ENCODE measurements at places on chromosomes 16 and 17.

DNA sequence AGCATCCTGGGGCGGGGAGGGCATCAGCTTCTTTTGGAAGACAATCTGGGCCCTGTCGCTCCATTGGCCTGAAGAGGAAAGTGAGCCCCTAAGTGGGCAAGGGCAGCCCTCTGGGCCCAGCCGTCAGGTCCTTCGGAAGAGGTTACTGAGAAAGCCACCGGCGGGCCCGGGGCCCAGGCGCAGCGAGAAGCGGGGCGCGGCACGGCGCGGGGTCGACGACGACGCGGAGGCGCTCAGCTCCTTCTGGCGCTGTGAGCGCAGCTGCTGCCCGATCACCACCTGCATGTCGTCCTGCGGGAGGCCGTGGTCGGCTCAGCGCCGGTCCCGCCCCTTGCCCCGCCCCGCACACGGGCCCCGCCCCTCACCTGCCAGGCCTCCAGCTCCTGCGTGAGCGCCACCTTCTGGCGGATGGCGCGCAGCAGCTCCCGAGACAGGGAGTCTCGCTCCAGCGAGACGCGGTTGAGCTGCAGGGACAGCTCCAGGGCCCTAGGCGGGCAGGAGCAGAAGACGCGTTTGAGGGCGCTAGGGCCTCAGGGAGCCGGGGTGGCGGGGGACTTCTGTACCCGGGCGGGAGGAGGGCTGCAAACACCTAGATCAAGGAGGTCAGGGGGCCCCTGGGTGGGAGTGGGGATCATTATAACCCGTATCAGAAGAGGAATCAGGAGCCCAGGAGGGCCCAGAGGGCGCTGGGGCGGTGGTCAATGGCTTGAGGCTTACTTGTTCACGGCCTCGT lies 4.3 kb downstream of the THOC6 start:
- DNase-seq, result no peak

DNA sequence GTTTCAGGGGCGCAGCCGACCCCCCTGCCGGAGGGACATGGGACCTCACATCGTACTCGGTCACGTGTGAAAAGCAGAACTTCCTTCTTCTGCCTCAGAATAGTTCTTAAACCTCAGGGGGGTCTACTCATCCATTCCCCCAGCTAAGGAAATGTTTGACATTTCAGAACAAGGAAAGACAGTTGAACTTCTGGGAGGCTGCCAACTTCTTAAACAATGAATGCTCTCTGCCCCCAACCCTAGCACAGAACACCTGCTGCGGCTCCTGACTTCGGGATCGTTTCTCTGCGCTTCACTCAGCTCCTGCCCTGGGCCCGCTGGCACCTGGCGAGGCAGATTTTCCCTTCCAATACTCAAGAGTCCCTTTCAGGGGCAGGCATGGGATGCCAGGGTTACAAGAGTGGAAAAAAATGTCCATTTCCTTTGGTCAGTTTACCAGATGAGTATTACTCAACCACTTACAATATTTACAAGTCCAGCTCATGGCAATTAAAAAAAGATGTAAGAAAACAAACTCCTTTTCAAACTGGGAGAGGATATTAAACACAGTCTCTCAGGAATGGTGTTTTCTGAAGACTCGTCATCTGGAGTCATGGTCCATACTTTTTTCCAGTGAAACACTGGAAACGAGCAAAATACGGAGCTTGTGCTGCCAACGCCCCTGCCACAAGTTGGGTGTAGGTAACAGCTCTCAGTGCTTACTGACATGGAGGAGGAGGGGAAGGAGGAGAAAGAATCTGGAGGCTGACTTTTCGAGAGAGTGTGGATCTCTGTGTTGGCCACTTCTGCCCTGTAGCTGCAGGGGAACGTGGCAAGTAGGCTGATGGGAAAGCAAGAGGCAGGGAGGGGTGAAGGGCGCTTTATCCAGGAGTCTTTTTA lies 235.7 kb downstream of the NTN1 start:
- no peak for DNase-seq

- DNase-seq, result no peak
Measured at GRCh38 chr17:78117027-78117981, 11.3 kb downstream of the TMC6 start.

DNA sequence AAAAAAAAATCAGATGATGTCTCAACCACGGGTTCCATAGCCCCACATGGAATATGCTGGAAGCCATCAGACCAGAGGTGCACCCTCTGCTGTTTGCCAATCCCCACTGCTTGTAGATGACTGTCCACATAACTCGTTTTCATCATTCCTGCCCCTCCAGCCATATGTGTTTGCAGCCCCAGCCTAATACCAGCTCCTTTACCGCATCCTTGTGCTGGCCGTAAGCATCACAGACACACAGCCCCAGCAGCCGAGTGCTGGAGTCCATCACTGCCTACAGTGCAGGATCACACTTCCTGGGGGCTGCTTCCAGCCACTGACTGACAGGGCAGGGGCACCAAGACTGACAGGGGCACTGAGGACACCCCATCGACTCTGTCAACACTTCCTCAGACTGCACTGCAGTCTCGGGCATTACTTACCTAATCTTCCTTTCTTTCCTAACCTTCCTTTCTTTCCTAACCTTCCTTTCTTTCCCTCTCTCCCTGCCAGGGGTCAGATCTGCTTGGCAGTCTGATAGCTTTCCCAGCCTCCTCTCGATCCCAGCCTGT lies 5.0 kb downstream of the RCVRN start:
- DNase-seq, result no peak

DNA sequence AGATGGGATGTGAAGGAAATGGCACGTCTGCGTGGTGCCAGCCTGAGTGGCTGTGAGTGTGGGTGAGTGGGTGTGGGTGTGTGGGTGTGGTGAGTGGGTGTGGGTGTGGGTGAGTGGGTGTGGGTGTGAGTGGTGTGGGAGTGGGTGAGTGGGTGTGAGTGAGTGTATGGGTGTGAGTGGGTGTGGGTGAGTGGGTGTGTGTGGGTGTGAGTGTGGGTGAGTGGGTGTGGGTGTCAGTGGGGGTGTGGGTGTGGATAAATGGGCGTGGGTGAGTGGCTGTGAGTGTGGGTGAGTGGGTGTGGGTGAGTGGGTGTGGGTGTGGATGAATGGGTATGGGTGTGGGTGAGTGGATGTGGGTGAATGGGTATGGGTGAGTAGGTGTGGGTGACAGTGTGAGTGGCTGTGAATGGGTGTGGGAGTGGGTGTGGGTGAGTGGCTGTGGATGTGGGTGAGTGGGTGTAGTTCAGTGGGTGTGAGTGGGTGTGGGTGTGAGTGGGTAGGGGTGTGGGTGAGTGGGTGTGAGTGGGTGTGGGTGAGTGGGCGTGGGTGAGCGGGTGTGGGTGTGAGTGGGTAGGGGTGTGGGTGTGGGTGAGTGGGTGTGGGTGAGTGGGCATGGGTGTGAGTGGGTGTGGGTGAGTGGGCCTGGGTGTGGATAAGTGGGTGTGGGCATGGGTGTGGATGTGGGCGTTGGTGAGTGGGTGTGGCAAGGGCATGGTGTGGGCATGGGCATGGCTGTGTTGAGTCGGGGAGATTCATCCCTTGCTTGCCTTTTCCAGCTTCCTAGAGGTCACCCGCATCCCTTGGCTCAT lies 80.8 kb downstream of the ZDHHC7 start:
- DNase-seq, result no peak

DNA sequence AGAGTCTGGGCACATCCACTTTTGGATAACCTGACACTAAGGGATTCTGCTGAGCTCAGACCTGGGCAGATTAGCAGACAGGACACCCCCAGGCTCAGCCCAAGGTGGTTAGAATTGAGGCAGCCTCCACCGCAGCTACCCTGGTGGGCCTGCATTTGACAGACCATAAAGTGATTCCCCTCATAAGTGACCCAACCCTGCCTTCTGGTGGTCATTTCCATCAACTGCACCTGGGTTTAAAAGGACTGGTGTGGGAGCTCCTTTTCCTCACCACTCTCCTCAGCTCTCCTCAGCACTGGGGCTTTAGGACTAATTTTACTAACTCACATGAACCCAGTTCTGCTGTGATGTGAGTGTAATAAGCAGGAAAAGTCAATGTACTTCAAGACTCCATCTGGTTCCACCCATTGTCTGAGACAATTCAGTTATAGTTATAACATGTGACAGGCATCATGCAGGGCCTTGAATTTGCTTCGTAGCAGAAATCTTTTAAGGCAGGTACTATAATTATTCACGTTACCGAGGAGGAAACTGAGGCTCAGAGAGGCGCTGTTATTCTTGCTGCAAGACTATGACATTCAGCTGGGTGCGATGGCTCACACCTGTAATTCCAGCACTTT lies 42.5 kb downstream of the MYH3 start:
- DNase-seq, result peak; percentile 56

- no peak for DNase-seq
Measured at GRCh38 chr16:15933781-15934180, 15.6 kb upstream of the ABCC1 start.

GRCh38 chr17:82703935-82704865 lies 5.7 kb upstream of the RAB40B start:
- DNase-seq, result no peak

DNA sequence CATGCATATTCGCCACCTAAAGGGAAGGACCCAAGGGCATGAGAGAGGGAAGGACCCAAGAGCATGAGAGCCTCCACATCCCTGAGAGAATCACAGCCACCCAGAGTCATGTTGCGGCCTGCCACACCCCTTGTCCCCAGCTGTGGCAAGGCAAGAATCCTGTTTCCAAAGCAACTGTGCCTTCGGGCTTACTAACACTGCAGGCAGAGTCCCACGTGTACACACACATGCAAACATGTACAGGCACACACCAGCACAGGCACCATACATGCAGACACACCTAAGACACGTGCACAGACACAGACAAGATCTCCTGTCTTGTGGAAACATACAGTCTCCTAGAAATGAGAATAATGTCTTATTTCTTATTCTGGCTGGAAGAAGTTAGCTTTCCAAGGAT lies 92.4 kb upstream of the CDYL2 start:
- no peak for DNase-seq

DNA sequence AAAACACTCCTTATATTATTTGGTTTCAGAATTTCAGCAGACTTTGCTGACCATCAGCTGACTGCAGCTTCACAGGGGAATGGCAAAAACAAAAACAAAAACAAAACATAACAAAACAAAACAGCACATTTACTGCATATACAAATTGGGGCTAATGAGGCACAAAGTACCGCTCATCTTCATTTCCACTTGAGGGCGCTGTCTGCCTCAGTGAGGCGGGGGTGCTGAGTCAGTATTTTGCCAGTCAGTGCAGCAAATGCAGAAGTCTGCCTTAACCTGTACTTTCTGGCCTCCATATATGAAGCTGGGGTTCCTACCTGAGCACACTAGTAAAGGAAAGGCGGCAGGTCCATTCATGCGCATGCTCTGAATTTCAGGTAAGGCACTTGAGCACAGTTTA lies 13.5 kb upstream of the DYNLRB2 start:
- DNase-seq, result peak; percentile 11

GRCh38 chr17:45228763-45229539 lies 7.3 kb downstream of the FMNL1 start:
- peak; percentile 66 for DNase-seq

GRCh38 chr17:2087597-2088211 lies 32.8 kb downstream of the HIC1 start:
- DNase-seq, result no peak

DNA sequence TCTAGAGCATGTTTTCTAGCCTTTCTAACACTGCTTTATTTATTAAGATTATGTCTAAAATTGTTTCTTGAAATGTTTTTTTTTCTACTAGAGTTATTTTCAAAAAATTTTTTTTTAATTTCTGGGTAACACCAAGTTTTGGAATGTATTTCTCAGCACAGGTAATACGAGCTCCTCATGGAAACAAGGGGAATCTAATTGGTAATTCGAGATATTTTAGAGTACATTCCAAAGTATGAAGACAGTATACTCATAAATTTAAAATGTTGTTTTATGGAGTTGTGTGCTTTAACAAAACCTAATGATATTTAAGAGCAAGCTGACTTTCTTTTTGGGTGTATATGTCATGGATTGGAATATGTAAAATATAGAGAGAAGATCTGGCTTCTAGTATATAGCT lies 42.4 kb downstream of the OMG start:
- DNase-seq, result no peak

- no peak for DNase-seq
Measured at GRCh38 chr16:5905935-5906334, 808.3 kb upstream of the EEF2KMT start.

- DNase-seq, result no peak
Measured at GRCh38 chr17:78812855-78813254, 27.8 kb downstream of the USP36 start.

DNA sequence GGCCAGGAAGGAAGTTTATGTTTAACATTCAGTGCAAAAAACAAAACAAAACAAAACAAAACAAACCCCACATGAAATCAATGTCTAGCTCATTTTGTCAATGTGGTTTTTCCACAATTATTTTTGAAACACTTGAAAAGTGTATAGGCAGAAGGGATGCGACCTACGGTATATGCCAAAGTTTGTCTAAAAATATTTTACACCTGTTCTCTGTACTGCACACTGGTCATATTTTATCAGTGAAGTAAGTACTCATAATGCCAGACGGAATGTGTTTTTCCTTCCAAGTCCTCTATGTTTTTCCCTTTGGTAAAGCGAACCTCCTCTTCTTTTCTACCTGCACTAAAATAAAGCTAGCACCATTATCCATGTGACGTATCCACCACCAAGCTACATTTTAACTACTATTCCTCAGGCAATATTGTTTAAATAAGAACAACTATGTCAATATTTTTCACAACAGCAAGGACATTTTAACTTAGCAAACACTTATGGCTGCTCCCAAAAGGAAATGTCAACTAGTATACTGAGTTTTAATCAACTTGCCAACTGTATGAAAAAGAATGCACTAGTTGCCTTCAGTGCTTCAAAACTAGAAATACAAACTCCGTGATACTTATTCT lies 10.3 kb downstream of the TOB1 start:
- no peak for DNase-seq

DNA sequence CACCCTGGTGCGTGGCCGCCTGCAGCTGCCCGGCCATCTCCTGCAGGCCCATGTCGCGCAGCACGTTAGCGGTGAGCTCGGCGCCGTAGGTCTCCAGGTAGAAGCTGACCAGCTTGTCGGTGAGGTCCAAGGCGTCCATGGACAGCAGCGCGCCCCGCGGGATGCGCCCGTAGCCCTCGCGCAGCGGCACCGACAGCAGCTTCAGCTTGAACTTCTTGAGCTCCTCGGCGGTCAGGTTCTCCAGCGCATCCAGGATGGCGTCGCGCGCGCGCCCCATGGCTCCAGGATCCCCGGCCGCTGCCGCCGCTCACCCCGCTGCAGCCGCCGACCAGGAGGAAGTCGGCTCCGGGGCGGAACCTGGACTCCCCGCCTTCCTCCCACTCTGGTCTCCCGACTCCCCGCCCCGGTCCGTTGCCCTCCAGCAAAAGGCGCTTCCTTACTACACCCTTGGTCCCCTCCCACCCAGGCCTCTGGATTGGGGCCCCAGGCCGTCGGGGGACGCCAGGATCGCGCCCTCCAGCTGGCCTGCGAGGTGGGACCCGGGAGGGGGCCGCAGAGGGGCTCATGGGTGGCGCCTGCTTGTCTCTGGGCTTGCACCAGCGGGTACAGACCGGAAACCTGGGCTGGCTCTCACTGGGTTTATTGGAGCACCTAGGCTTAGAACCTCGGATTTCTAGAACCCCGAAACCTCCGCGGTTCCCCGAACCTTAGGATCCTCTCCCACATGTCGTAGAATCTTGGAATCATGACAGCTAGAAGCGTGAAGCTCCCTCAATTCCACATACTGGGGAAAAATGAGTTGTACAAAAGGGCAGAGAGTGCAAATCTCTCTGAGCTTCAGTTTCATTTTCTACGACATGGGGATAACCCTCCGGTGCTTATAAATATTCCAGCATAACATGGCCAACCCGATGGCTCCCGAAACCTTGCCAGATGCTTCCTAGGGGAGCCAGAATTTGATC lies at the start of gene PYCARD:
Gene PYCARD, minus strand, starts transcription at position 347 of the 962 bp plus-strand sequence. Its CDS starts 70 bp downstream, at position 277.
- peak; percentile 71 for DNase-seq

GRCh38 chr16:51576498-51577195 lies 425.6 kb upstream of the SALL1 start:
- no peak for DNase-seq

Data from hepatic stellate cell (primary cell).